ENCODE measurements at places on chromosomes 7 and 10.
A peak's percentile ranks its signal among the peaks of the same experiment; 100 is the strongest.

DNA sequence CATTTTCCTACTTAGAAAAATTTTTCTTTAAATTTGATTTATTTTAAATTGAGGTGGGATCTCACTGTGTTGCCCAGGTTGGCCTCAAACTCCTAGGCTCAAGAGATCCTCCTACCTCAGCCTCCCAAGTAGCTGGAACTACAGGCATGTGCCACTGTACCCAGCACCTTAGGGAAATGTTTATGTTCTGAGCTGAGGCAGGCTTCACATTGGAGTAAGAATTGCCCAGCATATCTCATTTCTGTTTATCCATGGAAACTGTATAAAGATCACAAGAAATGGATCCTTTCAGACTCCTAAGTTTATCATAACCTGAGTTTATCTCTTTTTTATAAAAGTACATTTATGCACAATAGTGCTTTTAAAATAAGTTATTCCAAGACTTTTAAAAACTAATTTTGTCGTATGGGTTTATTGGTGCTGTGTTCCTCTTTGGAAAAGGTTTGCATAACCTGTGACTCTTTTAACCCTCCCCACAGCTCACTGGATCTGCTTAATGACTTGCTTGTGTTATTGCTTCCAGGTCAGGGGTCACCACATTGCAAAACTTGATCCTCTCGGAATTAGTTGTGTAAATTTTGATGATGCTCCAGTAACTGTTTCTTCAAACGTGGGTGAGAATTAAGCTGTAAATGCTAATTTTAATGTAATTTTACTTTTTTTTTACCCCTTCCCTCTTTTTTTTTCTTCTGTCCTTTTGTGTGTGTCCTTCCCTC lies 40.7 kb downstream of the OGDH start:
- DNase-seq = no peak

GRCh38 chr7:132113536-132114371 lies 462.5 kb downstream of the PLXNA4 start:
- no peak for DNase-seq

DNA sequence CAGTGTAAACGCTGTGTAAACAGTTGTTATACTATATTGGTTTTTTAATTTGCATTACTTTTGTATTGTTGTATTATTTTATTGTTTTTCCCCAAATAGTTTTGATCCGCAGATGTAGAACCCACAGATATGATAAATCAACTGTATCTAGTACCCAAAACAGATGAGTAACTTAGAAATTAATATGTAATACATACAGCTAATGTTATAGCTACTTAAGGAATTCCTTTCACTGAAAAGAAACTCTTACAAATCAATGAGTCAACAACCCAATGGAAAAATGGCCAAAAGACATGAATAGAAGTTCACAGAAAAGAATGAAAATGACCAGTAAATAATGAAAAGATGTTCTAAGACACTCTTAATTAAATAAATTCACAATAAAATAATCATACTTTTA lies 32.3 kb upstream of the ARL4A start:
- no peak for DNase-seq

DNA sequence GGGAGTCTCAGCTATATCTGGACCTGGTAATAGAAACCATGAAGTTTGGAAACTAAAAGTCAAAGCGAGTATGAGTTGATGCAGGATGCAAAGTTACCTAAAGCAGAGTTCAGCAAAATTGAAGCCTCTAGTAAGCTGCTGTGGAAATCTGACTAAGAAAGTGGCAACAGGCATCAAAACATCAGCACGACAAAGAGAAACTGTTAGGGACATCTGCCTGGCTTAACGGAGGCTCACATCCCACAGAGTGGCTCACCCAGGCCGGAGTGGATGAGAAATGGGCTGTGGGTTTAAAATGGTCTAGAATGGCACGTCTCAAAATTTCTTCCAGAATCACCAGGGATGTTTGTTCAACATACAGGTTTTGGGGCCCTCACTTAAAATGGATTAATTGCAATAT lies 164.1 kb upstream of the NPY start:
- DNase-seq = no peak

DNA sequence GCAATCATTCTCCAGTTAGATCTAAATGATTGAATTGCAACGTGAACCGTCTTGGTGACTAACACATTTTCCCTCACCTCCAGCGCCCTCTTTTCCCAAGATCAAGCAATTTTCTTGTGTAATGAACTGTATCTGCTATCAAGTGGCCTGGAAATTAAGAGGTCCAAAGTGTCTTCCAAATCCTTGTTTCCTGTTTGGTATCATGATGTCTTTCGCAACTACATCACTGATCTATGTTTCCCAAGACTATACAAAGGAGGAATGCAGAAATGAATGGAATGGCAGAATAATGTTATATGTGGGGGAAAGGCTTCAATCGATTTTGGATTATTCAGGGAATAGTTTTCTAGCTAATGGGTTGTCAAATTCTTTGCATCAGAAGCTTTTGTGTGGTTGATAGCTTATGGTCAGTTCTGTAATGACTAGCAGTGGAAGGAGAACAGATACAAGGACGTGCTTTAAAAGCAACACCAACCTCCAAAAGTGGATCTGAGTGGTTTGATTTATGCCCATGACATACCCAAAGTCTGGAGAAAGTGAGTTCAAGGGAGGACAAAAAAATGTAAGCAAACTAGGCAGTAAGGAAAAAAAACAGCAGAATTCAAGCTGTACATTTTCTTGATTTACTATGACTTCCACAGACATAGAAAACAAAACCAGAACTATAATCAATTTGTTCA lies 14.6 kb upstream of the ZEB1 start:
- no peak for DNase-seq

- DNase-seq = no peak
Observed at GRCh38 chr10:25651534-25651933, 282.5 kb upstream of the MYO3A start.

DNA sequence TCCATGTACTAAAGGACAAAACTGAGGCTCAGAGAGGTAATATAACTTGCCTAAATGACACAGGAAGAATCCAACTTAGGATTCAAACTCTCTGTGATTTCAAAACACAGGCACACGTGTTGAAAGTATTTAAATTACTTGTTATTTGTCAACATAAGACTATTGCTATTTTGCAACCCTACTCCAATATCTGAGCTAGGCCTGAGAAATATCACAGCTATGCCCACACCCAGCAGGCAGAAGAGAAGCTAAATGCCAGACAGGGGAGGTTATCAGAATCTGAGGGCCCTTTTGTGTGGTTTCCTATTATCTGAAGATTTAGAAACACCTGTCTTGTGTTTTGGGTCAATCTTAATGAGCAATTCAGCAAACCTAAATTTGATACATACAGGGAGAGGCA lies 204.3 kb downstream of the ANK3 start:
- DNase-seq = no peak

- no peak for DNase-seq
Observed at GRCh38 chr7:154371424-154371823, 319.2 kb downstream of the DPP6 start.

- DNase-seq = no peak
Observed at GRCh38 chr10:30589441-30589840, 40.1 kb downstream of the LYZL2 start.

DNA sequence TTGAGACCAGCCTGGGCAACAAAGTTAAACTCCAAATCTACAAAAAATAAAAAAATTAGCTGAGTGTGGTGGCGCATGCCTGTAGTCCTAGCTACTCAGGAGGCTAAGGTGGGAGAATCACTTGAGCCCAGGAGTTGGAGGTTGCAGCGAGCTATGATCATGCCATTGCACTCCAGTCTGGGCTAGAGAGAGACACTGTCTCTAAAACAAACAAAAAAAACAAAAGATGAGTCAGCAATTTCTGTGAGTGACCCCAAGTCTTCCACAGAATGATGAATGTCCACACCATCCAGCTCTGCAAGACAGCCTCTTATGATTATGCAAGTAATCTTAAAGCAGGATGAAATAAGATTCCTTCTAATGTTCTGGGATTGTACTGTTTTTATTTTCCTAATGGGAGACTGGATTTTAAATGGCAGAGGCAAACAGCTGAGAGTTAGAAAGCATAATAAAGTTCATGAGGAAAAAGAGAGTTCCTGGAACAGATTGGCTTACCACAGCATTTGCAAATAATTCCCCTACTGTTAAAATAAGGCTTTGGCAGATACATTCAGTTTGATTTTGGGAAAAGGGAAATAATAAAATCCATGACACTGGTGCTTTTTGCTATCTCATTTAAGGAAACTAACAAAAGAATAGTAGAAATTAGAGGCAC lies 18.9 kb upstream of the PRKAR2B start:
- DNase-seq = no peak

DNA sequence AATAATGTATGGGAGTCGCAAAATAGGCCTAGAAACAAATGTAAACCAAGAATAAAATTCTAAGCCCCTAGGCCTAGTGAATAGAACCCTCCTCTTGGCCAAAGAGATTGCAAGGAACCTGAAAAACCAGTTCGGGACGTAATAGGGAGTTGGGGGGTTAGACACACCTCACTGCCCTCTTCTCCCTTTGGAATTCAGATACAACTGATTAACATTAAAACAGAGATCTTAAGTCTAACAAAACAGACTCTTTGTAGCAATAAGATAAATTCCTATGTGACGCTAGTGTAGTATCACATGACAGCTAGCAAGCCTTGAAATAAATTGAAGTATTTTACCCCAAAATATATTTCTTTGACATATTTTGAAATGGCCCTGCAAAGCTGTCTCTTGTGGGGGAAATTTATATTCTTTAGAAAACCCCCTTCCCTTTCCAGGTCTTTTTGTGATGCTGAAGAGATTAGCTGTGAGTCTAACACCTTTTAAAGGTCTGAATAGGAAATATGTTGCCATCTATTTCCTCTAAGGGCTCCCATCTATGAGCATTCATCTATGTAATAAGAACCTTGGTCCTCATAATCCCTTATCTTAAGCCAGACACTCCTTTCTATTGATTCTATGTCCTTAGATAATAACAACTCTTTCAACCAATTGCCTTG lies 623.4 kb upstream of the NRG3 start:
- no peak for DNase-seq

DNA sequence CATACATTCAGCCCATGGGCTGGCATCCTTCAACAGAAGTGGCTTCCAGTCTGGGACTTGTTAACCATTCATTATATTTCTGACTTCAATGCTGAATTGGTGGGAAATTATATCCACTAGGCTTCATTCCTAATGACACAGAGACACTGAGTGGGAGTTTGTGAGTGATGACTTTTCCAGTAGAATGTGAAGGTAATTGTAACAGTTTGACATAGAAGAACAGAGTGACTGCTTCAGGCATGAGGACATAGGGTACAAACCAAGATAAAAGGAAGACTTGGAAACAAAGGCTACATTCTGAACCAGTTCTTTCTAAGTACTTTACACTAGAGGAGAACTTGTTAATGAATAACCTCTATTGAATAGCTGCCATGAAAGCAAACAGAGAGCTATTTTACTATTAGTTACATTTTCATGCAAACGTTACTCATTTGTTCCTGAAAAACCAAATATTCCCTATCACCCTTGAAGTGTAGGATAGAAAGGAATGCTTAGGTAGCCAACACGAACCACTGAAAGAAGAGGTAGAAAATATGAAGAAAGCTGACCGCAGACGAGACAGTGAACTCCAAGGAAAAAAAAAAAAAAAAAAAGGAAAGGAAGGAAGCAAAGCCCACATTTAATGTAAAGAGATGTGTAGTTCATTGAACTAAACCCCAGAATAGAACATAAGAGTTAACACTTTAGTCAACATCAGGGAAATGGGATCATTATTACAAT lies 237.0 kb upstream of the SEMA3C start:
- DNase-seq = no peak

- no peak for DNase-seq
Observed at GRCh38 chr7:20191391-20191869, 25.8 kb downstream of the MACC1 start.

GRCh38 chr10:83332690-83333089 lies 806.6 kb upstream of the GHITM start:
- no peak for DNase-seq

DNA sequence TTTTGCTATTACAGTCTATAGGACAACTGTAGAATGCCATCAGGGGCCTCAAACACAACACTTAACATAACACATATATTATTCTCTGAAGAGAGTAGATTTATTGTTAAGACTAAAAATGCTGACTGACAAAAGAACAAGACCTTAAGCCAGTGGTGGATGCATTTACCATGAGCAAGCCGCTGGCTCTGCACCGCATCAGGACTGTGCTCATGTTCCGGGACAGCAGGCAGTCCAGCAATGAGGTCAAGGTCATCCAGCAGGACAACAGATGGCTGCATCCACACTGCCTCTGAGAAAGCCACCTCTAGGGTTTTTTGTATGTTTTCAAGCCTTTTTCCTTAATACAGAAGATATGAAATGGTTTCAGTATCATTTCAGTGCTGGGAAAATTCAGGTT lies 23.8 kb downstream of the PEX1 start:
- DNase-seq = no peak

GRCh38 chr7:121280656-121281055 lies 48.1 kb upstream of the WNT16 start:
- no peak for DNase-seq

- no peak for DNase-seq
Observed at GRCh38 chr7:122885583-122886356, 490 bp downstream of the CADPS2 start.

- no peak for DNase-seq
Observed at GRCh38 chr7:140423501-140423900, 19.6 kb downstream of the RAB19 start.

- DNase-seq = peak; percentile 66
Observed at GRCh38 chr7:148334959-148335577, 255.5 kb upstream of the C7orf33 start.

- no peak for DNase-seq
Observed at GRCh38 chr7:29565982-29566746, 2.5 kb downstream of the PRR15 start.

GRCh38 chr7:120539321-120539720 lies 266.3 kb downstream of the KCND2 start:
- DNase-seq = no peak

DNA sequence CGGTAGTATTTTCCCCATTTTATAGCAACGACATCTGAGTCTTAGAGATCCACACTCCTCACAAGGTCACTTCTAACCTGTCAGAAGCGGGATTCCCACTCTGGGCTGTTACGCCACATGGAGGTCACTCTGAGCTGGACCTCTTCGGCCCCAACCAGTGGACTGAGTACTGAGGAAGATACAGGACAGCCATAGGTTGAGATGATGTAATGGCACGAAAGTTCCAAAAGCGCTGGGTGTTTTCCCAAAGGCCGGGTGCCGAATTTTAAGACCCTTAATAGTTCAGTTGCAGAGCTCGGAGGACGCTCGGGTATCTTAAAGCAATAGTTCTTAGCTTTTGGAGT lies 699 bp downstream of the GHITM start:
- no peak for DNase-seq

DNA sequence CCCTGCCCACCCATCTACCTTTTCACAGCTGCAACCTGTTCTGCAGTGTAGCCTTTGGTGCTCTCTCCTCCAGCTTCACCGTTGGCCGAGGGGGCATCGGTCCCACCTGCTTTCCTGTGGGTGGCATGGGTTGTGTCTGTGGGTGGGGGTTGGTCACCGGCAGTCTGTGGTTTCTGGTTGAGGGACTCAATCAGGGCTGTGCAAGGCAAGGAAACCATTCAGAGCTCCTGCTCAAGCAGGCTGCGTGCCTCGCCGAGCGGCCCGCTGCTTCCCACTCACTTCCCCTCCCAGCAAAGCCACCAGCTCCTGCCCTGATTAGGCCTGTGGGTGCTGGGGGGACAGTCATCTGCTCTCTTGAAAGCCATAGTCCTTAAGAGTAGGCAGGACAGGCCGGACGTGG lies 9.8 kb downstream of the DNAJB12 start:
- DNase-seq = no peak
